ENCODE measurements at places on chromosomes 7 and 10. TPM values are rescaled to one million over a fixed set of nuclear protein-coding genes. Genes with fewer than 3 reads are reported as not detected.

DNA sequence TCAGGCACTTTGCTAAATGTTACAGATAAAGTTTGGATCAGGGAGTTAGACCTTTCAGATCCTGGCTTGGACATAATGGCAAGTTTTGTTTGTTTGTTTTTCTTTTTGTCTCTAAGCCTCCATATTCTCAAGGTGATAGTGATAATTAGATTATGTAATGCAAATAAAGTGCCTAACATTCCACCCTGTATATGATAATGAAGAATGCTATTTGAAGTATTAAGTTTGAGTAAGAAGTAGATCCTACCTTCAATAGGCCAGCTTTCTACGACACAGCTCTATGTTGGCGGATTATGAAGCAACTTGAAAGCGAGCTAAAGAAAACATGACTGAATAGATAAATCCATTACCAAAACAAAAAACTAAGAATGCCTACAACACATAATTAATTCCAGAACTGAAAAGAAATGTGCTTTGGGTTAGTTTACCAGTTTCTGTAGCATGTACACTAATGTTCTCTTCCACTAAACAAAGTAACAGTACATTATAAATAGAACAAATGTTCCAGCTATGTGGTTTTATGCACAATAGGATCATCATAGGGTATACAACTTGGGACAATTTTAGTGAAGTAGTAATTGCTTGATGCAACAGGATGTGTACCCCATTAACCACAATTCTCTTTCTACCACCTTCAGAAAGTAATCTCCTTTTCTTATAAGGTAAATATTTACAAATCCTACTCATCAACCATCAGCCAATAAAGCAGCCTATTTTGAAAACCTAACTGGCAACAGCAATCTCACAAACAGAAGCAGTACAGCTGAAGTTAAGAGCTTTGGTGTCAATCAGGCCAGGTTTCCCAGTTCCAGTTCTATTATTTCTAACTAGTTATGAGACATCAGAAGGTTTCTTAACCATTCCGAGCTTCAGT, 1.5 kb downstream of the SEM1 start:
- no peak for DNase-seq

- peak; percentile 46 for DNase-seq
Observed at GRCh38 chr10:126842836-126843235, 62.4 kb upstream of the DOCK1 start.

GRCh38 chr7:19621740-19622139, 87.1 kb downstream of the POLR1F start:
- DNase-seq, result no peak

RNF32 gene
- 1.4 TPM for total RNA-seq

DNA sequence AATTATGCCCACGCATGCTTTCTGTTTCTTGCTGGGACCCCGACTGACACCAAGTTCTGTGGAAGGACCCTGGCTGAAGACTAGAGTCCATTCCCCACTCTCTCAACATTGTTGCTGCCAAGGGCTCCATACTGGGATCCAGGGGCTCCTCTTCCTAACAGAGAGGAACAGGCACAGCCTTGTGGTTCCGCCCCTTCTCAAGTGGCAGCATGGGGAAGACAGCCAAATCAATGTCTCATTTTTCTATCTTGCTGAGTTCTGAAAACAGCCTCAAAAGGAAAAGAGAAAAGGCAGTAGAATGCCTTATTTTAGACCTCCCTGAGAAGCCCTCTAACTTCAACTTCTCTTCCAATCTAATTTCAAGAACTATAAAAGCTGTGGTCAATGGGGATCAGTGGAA, 23.7 kb upstream of the LAMB1 start:
- DNase-seq, result no peak

CYP26C1 gene
- 0.37 TPM for total RNA-seq

LAMTOR4 gene
- total RNA-seq, result 134 TPM

GRCh38 chr7:69599286-69599954, 1.1 kb downstream of the AUTS2 start:
- DNase-seq, result peak; percentile 42

SLC13A4 gene
- 0.68 TPM for total RNA-seq

DNA sequence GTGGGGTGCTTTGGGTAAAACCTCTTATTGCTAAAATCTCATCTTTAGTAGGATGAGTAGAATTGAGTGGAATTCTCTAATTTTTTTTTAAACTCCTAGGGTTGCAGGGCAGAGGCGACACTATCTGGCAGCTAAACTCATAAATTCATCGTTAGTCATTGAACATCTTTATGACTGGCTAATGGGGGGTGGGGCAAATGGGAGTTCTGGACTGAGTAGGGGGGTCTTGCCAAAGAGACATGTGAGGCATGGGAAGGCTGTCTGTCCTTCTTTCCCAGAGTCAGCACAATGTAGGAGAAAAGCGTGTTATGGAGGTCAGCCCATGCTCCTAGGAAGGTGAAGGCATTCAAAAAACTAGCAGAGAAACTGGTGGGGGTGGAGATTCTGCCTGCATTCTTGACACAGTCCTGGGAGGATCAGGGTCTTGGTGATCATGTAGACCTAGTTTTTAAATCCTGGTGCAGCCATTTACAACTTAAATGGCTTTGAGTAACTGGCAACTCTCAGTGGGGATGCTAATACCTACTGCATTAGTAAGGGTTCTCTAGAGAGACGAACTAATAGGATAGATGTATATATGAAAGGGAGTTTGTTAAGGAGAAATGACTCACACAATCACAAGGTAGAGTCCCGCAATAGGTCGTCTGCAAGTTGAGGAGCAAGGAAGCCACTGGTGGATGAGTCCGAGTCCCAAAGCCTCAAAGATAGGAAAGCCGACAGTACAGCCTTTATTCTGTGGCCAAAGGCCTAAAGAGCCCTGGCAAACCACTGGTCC, 47.7 kb downstream of the EMX2 start:
- no peak for DNase-seq

ST8SIA6 gene
- total RNA-seq, result not detected

CDC14C gene
- total RNA-seq, result not detected

DNA sequence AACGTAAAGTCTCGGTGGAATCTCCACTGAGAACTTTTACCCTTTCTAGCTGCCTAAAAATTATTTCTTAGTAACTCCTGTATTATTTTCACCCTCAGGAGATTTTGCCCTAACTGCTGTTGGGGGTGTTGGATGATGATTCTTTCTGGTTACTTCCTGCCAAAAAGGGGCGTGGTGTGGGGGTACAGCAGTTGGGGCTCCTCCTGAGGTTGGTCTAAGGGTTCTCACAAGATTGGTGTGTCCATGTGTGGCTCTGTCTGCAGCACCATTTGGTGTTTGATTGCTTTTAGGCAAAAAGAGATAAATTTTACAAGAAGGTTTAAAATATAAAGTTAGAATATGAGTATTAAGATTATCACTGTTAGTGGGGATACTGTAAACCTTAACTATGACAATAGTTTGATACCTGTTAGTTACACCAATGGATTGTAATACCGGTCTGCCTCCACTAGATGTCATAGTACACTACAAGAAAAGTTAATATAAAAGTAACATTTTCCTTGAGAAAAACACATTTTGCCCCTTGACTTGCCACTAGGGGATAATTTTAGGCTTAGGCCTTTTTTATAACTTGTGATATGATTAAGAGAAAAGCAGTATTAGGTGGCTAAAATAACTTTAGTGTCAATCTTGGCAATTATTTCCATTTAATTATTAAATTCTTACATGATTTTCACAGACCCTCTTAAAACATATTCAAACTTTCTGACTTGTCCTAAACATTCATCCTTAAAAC, 928.7 kb downstream of the IPMK start:
- DNase-seq, result peak; percentile 23

ELFN1 gene
- total RNA-seq, result 8.5 TPM

TMEM213 gene
- total RNA-seq, result not detected

DNA sequence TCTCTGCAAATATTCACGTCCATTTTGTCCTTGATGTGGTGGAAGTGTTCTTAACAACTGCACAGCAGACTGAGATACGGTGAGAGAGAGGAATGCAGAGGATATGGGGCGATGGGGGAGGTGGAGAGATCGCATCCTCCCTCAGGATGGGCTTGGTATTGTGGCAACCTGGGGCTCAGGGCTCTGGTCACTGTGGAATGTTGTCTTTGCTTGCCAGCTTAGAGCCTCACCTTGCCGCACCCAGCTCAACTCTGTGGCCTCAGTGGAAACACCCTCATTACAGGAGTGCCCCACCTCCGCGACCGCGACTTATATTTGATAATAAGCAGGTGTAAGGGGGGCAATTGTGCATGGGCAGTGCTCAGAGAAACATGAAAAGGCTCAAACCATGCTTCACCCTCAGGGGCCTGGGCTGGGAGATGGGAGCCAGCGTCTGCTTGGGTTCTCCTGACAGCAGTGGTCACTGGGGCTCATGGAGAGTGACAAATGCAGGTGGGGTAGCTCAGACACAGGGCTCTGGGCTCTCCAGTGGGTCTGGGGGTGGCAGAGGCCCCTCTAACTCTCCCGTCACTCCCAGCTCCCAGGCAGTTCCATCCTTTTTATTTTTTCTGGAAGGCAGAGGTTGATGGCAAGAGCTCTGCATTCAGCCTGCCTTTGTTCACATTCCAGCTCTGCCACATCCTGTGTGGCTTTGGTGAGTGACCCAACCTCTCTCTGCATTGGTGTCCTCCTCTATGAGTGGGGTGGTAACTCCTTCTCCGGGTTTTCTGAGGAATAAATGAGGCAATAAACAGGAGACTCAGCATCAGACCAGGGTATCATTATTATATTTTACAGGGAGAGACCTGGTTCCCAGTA, 43.1 kb upstream of the EMX2 start:
- no peak for DNase-seq

DNA sequence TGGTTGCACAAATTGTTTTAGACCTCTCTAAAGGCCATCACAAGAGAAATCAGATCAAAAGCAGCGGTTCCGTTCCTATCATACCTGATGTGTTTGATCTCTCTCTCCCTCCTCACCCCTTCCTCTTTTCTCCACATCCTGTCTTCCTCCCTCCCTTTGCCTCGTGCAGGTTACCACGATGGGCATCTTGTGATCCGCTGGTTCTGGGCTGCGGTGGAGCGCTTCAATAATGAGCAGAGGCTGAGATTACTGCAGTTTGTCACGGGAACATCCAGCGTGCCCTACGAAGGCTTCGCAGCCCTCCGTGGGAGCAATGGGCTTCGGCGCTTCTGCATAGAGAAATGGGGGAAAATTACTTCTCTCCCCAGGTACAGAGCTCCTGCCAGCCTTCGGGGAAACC, 28.5 kb upstream of the STK17A start:
- no peak for DNase-seq

- no peak for DNase-seq
Observed at GRCh38 chr7:4054158-4054557, 627.9 kb upstream of the FOXK1 start.

GRCh38 chr10:9579110-9579705, 1438.5 kb upstream of the CELF2 start:
- DNase-seq, result no peak

CALCR gene
- total RNA-seq, result 0.07 TPM

- no peak for DNase-seq
Observed at GRCh38 chr10:22986771-22987542, 59.1 kb downstream of the ARMC3 start.

DNA sequence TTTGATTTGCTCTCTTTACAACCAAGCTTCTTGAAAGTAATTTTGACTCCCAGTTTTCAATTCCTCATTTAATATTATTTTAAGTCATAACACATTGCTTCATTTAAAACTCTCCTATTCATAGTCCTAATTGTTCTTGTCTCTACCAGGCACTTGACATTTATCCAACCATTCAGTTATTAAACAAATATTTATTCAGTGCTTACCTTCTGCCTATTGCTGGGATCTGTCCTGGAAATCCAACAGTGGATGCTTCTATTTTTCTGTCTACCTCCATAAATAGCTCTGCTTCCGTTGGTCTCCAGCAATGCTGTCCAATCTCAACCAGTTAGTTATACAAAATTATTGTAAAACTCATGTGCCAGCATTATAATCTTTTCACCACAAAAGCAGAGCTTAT, 615.1 kb downstream of the ZWINT start:
- no peak for DNase-seq

DNA sequence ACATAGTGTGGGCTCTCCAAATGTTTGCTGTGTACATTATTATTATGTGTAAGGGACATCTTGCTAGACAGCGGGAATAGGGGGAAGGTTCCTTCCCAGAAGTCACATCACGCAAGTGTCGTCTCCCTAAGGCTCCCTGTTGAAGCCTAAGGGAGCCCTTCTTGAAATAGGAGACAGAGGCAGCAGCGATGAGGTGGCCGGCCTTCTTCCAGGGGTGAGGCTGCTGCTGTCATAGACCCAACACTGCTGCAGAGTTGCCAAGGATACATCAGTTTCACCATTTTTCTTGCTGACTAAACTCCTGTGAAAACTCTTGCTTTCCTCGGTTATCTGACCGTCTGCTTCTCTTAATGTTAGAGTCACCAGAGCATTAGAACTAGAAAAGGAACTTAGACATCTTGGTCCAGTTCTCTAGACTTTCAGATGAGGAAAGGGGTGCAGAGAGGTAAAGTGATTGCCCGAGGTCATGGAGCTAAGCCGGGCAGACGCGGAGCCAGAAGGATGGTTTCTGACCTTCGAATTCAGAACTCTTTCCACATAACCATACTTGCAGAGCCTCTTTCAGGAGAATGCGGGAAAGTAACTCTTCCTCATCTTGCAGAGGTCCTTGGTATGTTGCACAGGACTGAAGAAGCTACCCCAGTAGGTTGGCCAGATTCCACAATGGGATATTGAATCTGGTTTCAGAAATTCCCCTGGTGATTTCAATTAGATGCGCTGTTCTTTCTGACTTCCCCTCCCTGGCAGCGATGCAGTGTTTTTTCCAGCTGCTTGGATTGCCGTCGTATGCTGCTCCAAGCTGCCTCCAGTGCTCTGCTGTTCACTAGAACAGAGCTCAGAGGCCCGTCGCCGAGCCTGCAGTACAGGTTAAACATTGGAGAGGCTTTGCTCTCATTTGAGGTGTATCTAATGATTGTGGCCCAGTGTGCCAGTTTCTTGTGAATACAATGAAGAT, 217.1 kb downstream of the CAMK1D start:
- DNase-seq, result no peak

DNA sequence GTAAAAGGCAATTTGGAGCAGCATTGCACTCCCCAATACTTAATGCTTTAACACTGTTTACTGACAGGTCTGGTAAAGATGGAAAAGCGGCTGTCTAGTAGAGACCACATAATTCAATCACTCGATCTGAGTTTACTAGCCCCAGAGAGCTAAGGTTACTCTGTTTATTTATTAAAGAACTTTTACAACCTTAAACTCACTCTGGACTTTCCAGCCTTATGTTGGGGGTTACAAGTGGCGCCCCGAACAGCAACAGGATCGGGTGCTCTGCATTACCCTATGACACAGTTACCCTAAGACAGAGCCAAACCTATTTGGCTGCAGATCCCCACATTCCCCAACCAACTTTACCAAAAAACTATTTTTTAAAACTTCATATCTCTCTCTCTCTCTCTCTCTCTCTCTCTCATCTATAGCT, 43.9 kb downstream of the MRPS24 start:
- no peak for DNase-seq

DNA sequence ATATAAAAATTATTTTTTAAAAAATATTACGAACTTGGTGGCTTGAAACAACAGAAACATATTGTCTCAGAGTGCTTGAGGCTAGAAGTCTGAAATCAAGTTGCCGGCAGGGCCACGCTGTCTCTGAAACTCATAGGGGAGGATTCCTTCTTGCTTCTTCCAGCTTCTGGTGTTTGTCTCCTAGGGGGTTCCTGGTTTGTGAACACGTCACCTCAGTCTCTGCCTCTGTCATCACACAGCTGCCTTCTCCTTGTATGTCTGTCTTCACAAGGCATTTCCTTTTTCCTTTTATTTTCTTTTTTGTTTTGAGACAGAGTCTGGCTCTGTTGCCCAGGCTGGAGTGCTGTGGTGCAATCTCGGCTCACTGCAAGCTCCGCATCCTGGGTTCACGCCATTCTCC, 12.7 kb upstream of the SNX8 start:
- DNase-seq, result no peak

PRRT4 gene
- total RNA-seq, result 3.1 TPM

LIPF gene
- total RNA-seq, result not detected

PNLIP gene
- total RNA-seq, result not detected
